ENCODE measurements at places on chromosomes 1 and 21.
A peak's percentile ranks its signal among the peaks of the same experiment; 100 is the strongest.

- no peak for DNase-seq
Observed at GRCh38 chr1:177897998-177898654, 71.7 kb downstream of the SEC16B start.

DNA sequence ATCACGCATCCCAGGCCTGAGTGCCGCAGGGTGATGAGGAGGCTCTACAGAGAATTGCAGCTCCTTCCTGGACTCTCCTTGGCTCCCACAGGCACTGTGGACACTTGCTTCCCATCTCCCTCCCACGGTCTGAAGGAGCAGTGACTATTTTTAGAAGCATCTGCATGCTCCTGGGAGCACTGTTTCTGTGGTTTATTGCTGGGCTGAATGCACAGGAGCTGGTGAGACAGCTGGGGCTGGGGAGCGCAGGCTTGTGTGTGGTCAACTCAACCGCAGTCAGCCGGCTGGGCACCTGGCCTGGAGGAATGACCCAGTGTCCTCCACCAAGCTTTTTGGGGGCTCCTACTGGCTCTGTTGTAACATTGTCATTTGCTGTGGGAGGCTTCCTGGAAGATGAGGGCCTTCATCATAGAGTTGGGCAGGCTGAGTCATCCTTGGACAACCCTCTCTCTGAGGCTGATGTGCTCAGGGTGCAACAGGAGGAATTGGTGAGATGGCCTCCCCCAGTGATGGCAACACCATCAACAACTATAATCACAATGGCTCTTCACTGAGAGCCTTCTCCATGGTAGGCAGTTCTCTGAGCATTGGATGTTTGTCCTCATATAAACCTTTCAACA lies 1.7 kb downstream of the NFASC start:
- DNase-seq = no peak

GRCh38 chr1:163744301-163744887 lies 422.6 kb downstream of the NUF2 start:
- no peak for DNase-seq

DNA sequence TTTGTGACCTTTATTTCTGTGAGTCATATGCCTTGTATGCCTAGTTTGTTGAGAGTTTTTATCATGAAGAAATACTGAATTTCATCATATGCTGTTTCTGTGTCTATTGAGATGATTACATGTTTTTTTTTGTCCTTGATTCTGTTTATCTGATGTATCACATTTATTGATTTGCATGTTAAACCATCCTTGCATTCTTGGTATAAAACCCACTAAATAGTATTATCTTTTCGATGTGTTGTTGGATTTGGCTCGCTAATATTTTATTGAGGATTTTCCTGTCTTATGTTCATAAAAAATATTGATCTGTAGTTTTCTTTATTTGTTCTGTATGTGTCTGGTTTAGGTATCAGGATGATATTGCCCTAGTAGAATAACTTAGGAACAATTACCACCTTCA lies 164.7 kb upstream of the CHRM3 start:
- DNase-seq = no peak

GRCh38 chr1:106836708-106837107 lies 219.8 kb upstream of the PRMT6 start:
- DNase-seq = no peak

- peak; percentile 55 for DNase-seq
Observed at GRCh38 chr1:207499573-207499972, 3.6 kb downstream of the CR1 start.

GRCh38 chr21:15130326-15130725 lies 65.5 kb upstream of the NRIP1 start:
- no peak for DNase-seq

GRCh38 chr1:206953126-206953525 lies 6.9 kb upstream of the PIGR start:
- no peak for DNase-seq

DNA sequence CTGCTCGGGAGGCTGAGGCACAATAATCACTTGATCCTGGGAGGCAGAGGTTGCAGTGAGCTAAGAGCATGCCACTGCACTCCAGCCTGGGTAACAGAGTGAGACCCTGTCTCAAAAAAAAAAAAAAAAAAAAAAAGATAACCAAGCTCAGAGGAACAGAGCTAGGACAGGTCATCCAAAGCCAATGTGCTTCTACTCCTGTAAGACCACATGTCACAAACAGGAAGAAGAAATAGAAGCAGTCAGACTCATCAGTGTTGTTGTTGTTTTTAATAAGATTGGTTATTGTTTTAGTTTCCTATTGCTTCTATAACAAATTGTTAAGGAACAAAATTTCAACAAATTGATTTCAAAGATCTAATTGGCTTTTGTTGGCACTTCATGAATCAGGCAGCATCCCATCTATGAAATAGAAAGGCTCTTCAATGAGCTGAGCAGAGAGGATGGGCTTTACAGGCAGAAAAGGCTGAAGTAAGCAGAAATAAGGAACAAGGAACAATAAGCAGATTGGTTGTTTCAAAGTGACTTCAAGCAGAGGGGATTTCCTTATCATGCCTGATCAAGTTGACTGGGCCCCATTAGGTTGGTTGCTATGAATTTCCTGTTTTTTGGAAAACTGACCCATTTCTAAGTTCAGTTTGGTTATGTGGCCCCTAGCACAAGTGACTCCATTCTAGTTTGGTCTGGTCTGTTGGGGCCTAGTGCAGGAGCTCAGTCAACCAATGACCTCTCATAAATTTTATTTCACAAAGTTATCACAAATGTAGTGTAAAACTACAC lies 6.0 kb upstream of the AKNAD1 start:
- DNase-seq = no peak

DNA sequence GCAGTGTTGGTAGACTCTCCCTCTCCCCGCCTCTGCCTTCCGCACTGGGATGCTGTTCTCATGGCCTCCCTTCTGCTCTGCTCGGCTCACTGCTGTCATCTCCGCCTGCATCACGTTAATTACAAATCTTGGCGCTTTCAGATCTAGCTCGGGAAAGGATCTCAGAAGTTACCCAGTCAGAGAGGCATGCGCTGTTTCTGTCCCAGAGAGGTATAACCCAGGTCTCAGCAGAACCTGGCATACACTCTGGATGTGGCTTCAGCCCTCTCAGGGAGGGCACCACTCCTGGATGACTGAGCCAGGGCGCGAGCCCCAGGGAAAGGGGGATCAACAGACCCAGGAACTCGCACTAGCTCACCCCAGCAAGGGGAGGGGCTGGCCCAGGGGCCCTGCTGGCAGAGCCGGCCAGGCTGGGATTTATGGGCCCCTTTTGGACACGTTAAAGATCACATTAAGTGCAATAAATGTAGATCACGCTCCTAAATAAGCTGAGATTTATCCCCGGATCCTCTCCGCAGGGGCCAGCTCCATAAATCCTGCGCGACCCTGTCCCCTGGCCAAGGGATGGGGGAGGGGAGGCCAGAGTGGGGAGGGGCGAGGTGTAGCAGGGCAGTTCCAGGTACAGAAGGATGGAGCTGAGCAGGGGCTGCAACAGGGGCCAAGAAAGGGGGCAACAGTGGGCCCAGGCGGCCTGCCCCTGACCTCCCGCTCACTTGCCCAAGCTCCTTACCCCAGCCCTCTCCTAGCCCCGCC lies 101.3 kb upstream of the ZBTB40 start:
- no peak for DNase-seq

DNA sequence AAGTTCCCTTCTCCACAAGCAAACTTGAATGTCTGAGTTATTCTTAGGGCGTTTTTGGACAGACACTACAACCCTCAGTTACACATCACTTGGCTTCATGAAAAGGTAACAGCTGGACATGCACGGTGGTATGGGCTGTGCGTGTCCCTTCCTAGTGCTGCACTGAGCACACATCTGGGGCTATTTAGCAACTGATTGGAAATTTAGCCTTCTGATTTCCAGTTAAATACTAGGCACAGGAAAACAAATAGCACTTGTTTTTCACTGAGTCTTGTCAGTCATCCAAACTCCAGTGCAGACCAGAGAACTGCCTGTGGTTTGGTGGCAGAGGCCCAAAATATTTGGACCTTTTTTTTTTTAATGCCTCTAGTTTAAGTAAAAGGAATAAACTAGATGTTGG lies 134.7 kb downstream of the TGFBR3 start:
- no peak for DNase-seq

- DNase-seq = no peak
Observed at GRCh38 chr21:35508139-35508888, 459.2 kb upstream of the RUNX1 start.

DNA sequence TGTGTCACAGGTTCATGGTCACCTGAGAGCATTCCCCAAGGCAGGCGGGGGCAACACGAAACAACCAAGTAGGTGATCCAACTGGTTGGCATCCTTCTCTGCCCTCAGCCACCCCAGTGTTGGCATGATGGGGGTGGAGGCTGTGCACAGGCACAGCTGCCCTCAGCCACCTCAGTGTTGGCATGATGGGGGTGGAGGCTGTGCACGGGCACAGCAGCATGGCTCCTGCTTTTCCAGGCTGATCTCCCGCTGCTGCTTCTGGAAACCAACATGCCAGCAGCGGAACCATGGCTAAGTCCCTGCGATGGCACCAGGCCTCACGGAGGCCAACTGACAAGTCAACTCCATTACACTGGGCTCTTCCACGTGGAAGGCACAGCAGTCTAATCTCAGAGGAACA lies 447.8 kb downstream of the PTPRU start:
- DNase-seq = no peak

DNA sequence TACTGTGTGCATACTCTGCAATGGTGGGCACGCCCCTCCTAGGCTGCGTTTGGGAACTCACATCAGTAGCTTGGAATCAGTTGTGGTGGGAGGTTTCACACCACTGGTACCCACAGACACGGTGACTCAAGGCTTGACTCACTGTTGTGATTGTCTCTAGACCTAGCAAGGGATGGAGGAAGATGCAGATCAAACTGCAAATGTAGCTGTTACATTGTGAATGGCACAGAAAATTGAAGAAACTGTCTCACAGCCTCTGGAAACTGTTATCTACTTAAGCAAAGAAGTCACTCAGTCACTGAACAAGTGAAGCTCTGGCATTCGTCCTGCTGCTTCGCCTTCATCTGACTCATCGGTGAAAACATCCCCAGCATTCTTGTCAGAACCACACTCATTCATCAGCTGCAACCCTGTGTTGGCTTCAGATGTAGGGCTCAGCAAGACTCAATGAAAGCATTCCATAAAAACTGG lies 59.5 kb downstream of the POFUT2 start:
- DNase-seq = peak; percentile 57

- no peak for DNase-seq
Observed at GRCh38 chr1:155651861-155652661, 36.5 kb downstream of the YY1AP1 start.

GRCh38 chr1:96028071-96028470 lies 693.5 kb upstream of the PTBP2 start:
- DNase-seq = no peak

DNA sequence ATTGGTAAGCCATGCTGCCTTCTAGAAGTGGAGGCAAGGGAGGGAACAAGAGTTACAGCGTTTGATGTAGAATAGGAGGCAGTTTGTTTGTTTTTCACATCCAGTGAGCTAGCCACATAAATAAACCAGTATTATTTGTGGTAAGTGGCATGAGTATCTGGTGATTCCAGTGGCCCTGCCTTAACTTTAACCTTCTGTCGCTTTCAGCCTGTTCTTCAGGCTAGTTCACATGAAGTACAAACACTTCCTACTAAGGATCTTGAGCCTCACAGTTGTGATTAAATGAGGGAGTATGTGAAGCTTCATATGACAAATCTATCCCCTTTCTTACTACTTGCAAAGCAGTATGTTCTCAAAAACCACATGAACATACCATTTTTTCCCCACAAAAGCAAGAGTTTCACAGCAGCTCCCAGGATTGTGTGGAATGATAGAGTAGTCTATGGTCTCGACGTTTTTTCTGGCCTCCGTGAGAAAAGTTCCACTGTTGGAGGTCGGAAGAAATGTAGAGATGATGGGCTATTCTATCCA lies 59.5 kb downstream of the PHACTR4 start:
- no peak for DNase-seq

All from T-helper 9 cell (primary cell).